ENCODE measurements at places on chromosomes 13 and 19.

DNA sequence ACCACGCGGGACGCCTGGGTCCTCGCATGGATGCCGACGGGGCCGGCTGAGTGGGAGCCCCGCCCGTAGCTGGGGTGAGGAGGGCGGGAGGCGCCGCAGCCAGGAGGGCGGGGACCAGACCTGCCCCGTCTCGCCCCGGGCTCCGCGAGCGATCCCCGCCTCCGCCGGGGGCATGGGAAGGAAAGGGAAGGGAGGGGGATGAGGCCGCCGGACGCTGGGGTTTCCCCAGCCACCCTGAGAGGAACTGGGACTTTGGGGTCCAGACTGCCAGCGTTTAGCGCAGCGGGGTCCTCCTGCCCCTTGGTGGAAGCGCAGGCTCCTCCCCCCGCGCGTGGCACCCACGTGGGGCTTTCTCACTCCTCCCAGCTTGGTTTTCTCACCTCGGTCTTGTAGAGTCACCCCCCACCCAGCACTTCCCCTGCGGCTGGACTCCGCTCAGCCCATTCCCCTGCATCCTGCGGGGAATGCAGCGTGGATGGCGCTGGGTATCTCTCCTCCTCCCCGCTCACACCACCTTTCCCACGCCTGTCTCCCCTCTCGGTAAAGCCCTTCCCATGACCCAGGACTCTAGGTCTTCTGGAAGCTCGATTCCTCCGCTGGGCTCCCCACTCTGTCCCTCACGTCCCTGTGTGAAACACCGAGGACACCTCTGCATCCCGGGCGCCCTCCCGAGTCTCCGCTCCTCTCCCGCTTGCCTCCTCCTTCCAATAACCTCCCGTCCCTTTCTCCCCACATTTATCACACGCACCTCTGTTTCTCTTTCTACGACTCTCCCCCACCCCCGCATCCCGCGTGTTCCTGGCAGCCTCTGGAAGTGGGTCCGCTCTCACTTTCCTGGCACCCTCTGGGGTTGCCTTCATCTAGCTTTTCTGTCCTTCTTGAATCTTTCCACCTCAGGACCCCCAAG, 2.1 kb downstream of the TGFB1 start:
- peak; percentile 70 for ATAC-seq

DNA sequence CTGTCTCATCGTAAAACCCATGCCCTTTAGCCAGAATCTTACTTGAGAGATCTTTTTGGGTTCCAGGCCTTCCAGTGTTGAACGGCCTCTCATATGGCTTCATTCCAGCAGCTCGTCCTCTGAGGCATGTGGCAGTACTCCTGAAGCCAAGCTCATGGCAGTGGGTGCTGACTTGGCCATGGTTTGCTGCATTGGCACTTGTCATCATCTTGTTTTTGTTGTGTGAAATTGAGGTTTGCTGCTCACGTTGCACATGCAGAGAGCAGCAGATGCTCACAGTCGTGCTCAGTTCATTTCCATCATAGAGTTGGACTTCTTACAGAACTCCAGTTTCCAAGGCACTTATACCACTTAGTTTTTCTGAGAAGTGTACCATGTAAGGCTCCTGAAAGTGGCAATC, 14.9 kb downstream of the TEX29 start:
- ATAC-seq: no peak

DNA sequence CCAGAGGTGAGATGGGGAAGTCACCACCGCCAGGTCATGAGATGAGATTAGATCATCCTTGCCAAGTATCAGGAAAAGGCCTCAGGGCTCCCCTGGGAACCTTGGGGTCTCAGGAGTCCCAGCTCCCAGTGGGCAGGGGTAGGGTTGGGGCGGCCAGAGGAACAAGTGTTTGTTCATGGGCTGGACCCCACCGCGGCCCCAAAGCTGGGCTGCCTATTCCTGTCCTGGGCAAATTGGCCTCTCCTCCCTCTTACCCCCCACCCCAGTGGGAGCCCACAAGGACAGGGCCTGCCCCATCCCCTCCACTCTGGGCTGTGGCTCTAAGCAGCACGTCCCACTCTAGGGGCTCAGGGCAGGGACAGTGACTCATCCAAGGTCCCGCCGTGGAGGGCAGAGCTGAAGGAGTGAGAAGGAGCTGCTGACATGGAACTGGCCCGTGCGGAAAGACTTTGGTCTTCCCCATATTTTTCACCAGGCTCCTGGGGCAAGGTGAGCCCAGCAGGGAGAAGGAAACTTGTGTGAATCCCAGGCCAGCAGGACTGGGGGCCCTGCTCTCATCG, 4.0 kb upstream of the HCN2 start:
- ATAC-seq: no peak

GRCh38 chr19:48230555-48231129, 25.1 kb downstream of the CARD8 start:
- ATAC-seq: peak; percentile 98

DNA sequence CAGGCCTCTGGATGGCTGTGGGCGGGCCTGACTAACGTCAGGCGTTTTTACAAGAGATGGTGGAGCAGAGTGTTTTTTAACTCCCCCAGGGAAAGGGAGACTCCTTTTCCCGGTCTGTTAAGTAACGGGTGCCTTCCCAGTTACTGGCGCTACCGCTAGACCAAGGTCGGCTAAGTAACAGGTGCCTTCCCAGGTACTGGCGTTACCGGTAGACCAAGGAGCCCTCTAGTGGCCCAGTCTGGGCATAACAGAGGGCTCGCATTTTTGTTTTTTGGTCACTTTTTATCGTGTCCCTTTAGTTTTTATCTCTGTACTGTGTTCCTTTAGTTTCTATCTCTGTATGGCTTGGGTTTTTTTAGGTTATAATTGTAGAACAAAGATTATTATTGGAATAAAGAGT, 10.0 kb downstream of the ZNF383 start:
- no peak for ATAC-seq

DNA sequence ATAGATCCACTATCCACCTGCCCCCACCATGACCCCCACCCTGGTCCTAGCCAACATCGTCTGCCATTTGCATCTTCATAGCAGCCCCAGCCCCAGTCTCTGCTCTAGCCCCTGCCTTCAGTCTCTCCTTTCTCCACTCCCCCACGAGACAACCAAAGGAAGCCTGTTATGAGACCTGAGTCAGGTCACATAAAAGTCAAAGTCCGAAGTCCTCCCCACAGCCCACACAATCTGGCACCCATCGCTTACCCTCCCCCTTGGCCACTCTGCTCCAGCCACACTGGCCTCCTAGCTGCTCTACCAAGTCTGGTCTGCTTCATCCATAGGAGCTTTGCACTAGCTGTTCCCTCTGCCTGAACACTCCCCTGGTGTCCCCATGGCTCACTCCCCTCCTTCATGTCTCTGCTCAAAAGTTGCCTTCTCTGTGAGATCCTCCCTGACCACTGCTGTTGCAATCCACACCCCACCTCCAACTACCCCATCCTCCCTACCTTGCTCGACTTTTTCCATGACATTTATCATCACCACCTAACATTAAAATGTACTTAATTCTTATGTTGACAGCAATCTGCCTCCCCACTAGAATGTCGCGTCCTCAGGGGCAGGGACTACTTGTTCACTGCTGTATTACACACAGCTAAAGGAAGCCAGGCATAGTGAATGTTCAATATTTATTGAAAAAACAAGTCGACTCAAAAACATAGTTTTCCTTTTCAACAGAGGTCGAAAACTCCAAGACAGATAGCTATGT, 1.2 kb upstream of the PLEKHG2 start:
- ATAC-seq: no peak

DNA sequence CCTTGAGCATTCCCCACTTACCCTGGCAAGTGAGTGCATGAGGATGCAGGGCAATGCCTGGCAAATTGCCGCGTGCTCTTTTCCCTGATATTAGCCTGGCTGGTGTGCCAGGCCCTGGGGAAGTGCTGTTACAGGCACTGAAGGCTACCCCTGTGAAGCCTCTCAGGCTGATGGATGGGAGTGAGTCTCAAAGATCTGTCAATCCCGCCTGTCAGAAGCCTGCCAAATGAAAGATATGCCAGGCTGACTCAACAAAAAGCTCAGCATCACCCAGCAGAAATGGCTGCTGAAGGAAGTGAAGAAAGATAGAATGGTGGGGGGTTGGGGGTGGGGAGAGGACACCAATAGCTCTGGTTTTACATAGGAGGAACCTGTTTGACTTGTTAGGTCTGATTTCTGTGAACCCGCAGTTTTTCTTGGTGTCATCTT, 112.1 kb downstream of the LACC1 start:
- ATAC-seq: no peak

- ATAC-seq: no peak
Observed at GRCh38 chr13:75812751-75813181, 176.6 kb downstream of the LMO7 start.

GRCh38 chr13:66837246-66837645, 392.9 kb downstream of the PCDH9 start:
- no peak for ATAC-seq

- ATAC-seq: no peak
Observed at GRCh38 chr19:46915386-46915785, 54.6 kb downstream of the ARHGAP35 start.

All from activated T-helper 17 cell treated with anti-CD3 and anti-CD28 coated beads, Interleukin-2, amount 50 U/mL, for 72 hours (primary cell).